CD14-positive monocyte (primary cell): ENCODE measurements at places on chromosomes 5 and 9.

- no peak for DNase-seq
Measured at GRCh38 chr9:7185612-7186011, 427.8 kb downstream of the KDM4C start.

DNA sequence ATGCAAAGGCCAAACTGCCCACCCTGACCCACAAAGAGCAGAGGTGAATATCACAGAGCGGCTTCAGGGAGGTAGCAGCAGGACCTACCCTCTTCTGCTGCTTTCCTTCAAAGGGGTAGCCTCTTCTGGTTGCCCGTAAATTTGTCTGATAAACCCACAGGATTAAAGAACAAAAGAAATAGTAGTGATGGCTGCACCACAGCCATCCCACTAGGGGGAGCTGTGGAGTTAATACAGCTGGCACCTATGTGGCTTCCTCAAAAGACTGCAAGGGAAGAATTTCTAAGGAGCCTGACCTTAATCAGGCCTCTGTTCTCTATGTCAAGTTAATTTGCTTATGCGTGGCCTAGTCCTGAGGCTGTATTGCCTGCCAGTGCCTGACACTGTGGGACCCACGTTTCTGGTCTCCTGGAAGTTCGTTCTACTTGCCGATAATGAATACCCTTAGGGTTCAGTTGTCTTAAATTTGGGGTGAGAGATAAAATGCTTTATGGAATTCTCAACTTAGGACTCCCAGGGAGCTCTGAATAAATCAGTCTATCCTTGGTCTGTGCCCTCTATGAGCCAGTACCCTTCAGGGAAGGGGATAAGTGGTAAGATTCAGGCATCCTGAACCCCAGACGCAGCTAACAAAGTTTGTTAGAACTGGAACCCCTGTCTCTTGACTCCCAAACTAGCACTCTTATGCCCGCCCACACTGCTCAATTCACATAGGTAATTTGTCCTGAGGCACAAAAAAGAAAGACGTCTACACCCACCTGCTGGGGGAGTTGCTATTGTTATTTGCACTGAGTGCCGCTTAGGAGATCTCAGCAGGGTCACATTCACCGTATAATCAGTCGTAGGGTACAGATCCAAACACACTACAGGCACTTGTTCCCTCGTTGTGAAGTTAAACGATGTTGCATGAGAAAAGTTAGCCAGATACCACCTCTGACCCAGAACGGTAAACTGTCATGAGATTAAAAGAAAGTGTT is 77.1 kb downstream of the SUSD1 start:
- DNase-seq = peak; percentile 72

DNA sequence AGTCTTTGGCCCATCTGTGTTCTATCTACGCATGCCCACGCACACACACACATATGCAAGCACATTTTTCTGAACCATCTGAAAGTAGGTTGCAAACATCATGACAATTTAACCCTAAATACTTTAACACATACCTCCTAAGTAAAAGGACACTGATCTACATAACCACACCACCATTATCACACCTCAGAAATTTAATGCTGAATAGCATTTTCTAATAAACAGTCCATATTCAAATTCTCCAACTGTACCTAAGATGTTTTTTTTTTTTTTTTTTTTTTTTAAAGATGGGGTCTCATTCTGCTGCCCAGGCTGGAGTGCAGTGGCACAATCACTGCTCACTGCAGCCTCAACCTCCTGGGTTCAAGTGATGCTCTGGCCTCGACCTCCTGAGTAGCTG is 35.5 kb downstream of the DDX31 start:
- DNase-seq = no peak

- no peak for DNase-seq
Measured at GRCh38 chr5:34475249-34475966, 180.7 kb upstream of the RAI14 start.

DNA sequence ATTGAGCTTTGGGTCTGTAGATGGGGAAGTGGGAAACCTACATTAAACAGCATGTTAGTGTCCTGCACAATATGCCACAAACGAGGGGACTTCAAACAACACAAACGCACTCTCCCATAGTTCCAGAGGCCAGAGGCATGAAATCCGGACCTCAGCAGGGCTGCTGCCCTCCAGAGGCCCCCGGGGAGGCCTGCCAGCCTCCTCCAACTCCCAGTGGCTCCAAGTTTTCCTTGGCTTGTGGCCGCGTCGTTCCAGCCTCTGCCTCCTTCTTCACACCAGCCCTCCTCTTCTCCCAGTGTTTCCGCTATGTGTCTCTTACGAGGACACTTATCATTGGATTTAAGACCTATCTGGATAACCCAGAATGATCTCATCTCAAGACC is 13.3 kb upstream of the COL5A1 start:
- DNase-seq = no peak

GRCh38 chr5:43304525-43304924 is 8.7 kb downstream of the HMGCS1 start:
- no peak for DNase-seq

GRCh38 chr5:153807801-153808200 is 230.9 kb downstream of the FAM114A2 start:
- DNase-seq = no peak

GRCh38 chr5:74660140-74660539 is 19.6 kb upstream of the ENC1 start:
- DNase-seq = no peak

DNA sequence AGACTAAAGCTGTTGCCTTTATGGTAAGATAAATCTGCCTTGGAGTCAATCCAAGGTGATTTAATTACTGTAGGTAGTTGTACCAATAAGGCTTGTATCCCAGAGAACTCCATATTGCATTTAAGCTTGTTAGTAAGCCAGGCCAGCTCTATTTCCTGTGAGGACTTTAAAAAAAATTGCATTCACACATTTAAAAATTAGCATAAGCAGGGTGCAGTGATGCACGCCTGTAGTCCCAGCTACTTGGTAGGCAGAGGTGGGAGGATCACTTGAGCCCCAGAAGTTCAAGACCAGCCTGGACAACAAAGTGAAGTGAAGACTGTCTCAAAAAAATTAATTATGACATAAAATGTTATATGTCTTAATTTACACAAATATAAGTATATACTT is 28.7 kb upstream of the ABL1 start:
- DNase-seq = no peak

DNA sequence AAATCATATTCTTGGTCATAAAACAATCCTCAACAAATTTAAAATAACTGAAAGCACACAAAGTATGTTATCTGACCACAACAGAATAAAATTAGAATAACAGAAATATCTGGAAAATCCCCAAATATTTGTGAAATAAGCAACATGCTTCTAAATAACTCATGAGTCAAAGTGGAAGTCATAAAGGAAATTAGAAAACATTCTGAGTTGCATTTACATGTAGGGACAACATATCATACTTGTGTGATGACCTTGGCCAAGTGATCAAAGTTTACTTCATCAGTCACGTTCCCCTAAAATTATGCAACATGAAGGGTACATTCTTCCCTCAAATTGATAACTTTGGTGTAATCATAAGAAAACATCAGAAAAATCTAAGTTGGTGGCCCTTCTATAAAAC is 64.7 kb downstream of the CSF2 start:
- DNase-seq = no peak

DNA sequence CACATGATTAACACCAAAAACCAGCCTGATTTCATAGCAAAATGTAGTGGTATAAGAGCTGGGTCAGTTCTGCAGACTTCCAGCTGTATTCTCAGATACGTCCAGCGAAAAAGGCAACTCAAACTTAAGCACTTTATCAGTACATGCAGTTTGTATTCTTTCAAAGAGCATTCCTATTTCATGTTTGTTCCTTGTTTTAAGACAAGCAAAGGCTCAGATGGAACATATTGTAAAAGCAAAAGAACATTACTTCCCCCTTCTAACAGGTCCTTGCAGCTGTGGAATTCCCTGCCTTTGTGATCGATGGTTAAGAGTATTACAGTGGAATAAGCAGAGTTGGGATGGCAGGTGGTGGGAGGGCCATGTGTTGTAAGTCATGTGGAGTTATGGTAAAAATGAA is 86.3 kb upstream of the GRHPR start:
- DNase-seq = no peak

GRCh38 chr5:146284016-146284415 is 54.6 kb upstream of the POU4F3 start:
- DNase-seq = no peak

DNA sequence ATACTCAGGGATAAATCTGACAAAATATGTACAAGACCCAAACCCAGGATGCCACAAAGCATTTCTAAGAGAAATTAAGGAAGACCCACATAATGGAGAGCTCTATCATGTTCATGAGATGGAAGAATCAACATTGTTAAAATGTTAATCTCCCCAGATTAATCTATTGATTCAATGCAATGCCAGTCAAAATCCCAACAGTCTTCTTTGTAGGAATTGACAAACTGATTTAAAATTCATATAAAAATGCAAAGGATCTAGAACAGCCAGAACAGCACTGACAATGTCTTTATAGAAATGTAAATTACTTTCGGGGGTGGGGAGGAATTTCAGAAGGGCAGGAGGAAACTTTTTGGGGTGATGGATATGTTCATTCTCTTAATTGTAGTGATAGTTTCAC is 281.6 kb upstream of the SEMA6A start:
- DNase-seq = no peak

- no peak for DNase-seq
Measured at GRCh38 chr5:116176121-116176520, 91.3 kb downstream of the COMMD10 start.

DNA sequence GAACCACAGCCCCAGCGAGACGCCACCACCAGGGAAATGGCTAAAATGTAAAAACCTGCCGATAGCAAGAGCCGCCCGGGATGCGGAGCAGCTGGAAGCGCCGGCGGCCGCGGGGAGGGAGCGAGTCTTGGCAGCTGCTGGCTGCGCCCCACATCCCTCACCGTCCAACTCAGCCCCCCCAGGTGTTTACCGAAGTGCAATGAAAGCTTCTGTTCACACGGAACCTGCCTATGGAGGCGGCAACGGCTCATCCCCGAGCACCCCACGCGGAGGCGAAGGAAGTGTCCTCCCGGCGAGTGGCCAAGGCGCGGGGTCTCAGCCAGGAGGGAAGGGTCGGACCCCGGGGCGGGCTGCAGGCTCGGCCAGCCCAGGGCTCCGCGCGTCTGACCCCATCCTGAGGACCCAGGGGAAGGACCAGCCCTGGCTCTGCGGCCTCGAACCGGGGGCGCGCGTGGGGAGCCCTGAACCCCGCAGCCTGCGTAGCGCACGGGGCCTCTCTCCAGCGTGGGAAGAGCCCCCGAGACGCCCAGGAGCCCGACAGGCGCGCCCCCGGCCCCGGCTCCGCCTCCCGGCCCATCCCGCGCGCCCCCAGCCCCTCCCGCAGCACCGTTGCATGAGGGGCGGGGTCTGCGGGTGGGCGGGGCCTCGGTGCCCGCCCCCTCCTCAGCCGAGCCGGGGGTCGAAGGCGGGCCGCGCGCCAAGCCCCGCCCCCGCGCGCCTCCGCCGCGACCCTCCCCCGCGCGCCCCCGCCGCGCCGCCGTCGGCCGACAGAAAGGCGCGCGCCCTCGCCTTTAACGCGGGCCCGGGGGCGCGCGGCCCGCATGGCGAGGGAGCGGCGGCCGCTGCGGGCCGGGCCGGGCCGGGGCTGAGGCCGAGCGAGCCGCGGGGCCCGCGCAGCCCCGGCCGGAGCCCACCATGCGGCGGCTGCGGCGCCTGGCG is at the start of gene DIPK1B:
TSS of gene DIPK1B (plus strand) at position 822 of the 939 bp plus-strand sequence. CDS start at position 916, 94 bp downstream.
- no peak for DNase-seq

GRCh38 chr5:42984307-42984706 is 55.8 kb downstream of the ANXA2R start:
- no peak for DNase-seq

DNA sequence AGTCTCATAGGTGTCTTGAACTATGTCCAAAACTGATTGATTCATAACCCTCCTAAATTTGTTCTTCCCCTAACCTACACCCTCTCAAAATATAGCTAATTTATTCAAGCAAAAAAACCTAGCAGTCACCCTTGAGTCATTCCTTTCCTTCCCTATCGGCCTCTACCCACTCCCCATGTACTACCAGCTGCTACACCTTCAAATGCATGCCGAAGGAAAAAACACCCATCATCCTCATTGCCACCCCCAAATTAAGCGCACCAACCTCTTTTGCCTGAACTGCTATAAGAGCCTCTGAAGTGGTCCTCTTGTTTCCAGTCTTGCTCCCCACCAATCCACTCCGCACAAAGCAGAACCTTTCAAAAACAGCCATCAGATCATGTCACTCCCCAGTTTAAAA is 12.6 kb downstream of the LIFR start:
- DNase-seq = no peak

- no peak for DNase-seq
Measured at GRCh38 chr5:144864118-144864517, 693.4 kb downstream of the KCTD16 start.

GRCh38 chr9:135083831-135084230 is 3.6 kb upstream of the OLFM1 start:
- DNase-seq = no peak

DNA sequence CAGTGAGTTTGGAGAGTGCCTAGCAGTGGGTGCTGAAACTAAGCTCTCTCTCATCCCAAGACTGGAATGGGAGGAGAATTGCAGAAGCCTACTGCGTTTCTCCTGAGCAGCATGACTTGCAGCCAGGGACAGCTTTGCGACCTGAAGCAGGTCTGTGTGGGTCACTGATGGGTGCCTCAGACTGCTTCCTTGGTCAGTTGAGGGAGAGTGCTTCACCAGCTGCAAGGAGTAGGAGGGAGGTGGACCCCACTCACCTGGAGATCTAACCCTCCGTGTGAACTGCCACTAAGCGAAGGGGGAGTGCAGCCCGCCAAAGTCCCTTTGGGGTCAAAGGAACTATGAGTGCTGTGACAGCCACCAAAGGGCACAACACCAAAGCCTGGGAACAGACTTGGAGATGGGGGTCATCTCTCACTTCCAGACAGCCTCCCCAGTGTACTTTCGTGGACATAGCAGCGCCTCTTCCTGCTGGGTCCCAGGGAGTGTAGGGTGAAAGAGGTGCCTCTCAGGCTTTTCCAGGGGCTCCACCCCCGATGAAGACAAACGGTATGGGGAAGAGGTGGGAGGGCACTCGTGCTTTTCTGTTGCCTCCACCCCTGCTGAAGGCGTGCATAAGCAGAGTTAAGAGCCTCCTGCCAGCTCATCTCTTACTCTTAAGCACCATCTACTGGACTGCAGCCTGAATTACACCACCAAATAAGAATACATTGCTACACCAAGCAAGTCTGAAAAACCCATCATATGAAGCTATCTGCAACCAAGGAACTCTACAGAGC is 34.3 kb upstream of the MACIR start:
- DNase-seq = peak; percentile 59

DNA sequence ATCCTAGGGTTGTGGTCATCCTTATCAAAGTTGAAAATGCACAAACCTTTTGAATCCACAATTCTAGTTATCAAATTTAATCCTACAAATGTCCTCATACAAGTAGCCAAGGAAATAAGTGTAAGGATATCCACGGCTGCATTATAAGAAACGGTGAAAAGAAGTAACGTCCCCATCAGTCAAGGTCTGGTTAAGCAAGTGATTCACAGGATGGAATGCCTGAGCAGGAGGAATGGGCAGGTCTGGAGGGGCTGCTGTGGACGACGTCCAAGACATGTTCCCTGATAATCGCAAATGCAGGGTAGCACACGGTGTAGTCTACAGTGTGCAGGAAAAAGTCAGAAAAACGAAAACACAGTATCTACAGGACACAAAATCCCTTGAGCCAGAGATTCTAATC is 118.6 kb downstream of the ADAMTS2 start:
- DNase-seq = no peak
